Activated gamma-delta T cell treated with anti-CD3 and anti-CD28 coated beads, Interleukin-2, amount 50 U/mL, for 16 hours (primary cell): ENCODE measurements at places on chromosomes 7 and 10.

DNA sequence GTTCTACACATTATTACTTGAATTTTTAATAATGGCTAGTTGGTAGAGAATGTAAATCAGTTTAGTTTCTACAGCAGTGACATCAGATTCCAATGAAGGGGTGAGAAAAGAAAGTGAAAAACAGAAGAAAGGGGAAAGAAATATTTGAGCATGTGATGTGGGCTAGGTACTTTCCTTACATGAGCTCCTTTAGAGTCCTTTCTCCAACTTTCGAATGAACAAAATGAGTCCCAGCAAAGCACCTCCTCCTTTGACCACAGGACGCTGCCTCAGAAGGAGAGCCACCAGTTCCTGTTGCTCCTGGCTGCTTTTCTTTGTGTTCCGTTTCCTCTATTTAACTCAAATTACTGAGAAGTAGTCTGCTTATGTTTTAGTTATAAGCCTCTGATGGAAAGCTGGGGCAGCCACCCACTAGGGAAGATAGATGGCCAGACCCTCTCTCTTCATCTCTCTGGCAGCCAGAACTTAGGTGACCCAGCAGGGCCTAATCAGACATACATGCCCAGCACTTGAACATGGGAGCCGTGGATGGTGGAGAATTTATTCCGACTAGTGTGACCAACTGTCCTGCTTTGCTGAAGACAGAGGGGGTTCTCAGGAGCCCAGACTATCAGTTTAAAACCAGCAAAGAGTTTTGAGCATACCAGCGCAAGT lies 82.4 kb upstream of the NME8 start:
- no peak for DNase-seq

DNA sequence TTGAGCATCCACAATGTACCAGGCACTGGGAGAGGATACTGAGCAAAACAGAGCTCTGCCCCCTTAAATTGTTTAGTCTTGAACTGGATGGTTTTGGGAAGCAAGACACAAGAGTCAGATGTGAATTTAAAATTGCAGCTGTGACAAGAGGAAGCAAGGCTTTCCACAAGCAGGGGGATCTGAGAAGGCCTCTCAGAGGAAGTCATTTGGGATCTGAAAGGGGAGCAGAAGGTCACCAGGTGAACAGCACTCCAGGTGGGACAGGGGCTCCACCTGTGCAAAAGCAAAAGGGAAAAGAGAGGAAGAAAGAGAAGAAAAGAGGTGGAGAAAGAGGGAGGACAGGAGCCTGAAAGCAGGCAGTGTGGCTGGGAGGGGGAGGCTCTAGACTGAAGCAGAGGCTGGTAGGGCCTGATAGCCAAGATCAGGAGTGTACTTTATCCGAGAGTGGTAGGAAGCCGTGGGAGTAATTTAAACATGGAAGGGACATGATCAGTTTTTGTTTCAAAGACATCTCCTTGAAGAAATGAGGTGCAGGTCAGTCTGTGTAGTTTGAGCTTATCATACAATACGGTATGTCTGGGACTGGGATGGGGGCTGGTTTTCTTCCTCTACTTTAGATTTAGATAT lies 76.1 kb upstream of the DUSP5 start:
- DNase-seq, result no peak

- DNase-seq, result no peak
Observed at GRCh38 chr7:4164556-4164955, 517.5 kb upstream of the FOXK1 start.

DNA sequence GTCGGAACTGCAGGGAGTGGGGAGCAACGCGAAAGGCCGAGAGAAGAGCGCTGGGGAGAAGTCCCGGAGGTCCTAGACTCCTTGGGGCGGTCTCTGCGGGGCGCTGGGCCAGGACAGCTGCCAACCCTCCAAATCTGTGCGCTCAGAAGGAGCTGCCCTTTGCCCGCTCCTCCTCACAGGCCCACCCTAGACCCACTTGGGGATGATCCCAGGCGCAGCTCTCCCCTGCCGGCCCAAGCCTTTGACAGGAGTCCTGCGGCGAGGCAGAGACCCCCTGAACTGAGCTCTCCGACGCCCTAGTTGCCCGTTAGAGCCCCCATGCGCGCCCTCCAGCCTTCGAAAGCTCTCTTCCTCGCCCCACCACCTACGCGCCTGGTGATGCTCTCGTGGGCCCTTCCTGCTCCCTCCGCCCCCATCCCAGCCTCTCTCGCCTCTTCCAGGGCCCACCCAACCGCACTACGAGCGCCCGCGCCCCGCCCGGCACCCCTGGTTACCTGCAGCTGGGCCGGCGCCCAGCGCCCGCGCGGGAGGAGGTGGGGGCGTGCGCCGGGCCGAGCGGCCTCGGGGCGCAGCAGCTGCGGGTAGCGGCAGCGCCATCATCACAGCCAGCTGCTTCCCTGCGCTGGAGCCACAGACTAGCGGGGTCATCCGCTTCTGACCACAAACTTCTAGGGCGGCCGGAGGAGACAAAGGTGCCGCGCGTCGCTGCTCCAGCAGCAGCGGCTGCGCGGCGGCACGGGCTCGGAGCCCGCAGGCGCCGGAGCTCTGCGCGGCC lies 353.4 kb downstream of the DNAJB6 start:
- DNase-seq, result no peak

GRCh38 chr7:110090110-110090820 lies 1000.7 kb upstream of the LRRN3 start:
- DNase-seq, result no peak

GRCh38 chr7:95056107-95056739 lies 148.8 kb downstream of the PPP1R9A start:
- DNase-seq, result no peak

DNA sequence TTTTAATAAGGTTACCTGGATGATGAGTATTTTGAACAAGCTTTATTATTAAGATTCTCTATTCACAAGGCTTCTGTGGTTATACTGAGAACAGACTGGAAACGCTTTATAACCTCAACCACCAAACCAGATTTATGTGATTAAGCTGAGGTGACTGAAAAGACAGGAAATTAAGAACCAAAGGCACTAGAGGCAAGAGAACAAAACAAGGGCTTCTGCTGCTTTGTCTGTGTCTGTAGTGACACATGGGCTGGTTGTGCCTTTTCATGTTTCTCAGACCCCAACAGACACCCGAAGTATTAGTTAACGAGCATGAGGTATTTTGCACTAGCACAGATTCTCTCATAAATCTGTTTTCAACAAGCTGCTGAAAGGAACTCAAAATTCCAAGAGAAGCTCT lies 64.4 kb downstream of the RAPGEF5 start:
- DNase-seq, result no peak

DNA sequence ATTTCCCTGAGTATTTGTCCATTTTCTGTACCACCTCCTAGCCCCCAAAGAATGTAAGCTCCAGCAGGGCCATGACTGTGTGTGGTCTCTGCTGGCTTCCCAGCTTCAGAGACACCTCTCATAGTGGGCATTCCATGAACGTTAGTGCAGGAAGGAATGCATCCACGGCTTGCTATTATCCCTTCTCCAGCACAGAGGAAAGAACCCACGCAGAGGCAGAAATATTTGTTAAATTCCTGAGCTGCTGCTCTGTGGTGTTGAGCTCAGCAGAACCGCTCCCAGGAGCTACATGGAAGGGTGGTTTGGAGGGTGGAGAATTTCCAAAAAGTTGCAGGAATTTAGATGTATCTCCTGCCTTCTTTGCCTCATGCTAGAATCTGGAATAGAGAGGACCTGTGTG lies 275.2 kb downstream of the POU6F2 start:
- no peak for DNase-seq
